ENCODE measurements at places on chromosomes 4 and X.

GRCh38 chr4:66062044-66062443, 391.8 kb upstream of the EPHA5 start:
- no peak for DNase-seq

DNA sequence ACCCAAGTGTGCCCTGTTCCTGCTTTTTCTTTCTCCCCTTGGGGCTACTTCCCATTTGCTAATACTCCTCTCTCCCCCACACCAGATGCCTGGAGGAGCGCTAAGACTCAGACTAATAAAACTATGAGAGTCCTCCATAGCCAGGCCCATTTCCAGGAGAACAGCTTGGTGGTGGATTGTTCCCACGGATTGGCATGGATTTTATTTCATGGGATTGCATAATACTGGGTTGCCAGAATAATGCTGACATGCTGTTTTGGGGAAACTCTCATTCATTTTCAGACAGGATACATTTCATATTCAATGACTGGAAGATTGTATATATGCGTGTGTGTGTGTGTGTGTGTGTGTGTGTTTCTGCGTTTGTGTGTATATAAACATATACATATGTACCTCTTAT, 447.5 kb upstream of the PITX2 start:
- no peak for DNase-seq

DNA sequence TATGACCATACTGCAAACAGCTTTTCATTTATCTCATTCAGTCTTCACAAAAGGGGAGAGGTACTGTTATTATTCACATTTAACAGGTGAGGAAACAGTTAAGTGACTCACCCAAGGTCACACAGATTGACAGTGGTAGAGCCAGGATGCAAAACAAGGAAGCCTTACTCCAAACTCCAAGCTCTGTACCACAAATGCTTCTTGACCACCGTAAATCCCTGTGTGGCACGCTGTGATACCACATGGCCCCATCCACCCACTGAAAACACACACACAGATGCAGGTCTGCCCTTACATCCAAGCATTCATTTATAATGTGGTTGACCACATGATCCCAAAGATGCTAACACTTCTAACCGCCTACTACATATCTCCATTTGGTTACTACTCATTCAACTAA, 129.5 kb downstream of the TSPAN5 start:
- DNase-seq = no peak

- DNase-seq = no peak
Observed at GRCh38 chr4:171117457-171117856, 695.7 kb upstream of the GALNTL6 start.

DNA sequence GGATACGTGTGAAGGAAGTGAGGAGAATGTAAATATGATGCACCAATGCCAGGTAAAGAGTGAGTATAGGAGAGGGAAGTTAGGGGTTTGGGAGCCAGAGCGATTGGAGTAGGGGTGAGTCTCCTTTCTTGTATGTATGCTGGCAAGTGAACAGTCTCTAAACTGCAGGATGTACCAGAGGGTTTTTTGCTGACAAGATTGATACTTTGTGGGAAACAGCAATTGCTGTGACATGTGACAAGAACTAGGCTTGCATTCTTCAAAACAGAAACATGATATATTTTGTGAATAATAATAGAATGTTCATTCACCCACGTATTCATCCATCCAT, 706 bp downstream of the CHIC1 start:
- DNase-seq = no peak

DNA sequence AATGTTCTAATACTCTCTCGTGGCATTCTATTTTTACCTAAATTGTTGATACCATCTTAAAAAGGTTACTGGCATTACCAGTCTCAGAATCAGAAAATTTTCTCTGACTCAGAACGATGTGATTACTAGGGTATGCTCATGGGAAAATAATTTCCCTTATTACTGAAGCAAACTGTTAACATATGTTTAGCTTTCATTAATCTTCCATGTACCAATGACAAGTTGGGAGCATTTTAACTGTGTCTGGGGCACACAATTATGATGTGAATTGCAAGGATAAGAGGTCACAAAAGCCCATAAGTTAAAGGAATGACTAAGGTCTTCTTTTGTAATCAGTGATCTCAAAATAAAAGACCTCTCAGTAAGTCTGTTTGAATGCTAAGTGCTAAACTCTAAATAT, 1254.6 kb downstream of the PCDH18 start:
- DNase-seq = no peak
